Ovary (tissue), 10 donors: ENCODE measurements at places on chromosomes 11 and 22. TPM values are rescaled to one million over a fixed set of nuclear protein-coding genes. Genes with fewer than 3 reads are reported as not detected.

GRCh38 chr22:47021371-47022074 lies 259.1 kb downstream of the TBC1D22A start:
- DNase-seq: no peak

GRCh38 chr11:17012712-17013547 lies 1.3 kb downstream of the PLEKHA7 start:
- DNase-seq: peak; percentile 60

GRCh38 chr22:30392661-30393321 lies 4.0 kb upstream of the SEC14L2 start:
- no peak for DNase-seq

Gene CTSW
- 0.81 TPM for total RNA-seq

- DNase-seq: no peak
These were observed 27.1 kb upstream of the GRK2 start for GRCh38 chr11:67238894-67239782.

DNA sequence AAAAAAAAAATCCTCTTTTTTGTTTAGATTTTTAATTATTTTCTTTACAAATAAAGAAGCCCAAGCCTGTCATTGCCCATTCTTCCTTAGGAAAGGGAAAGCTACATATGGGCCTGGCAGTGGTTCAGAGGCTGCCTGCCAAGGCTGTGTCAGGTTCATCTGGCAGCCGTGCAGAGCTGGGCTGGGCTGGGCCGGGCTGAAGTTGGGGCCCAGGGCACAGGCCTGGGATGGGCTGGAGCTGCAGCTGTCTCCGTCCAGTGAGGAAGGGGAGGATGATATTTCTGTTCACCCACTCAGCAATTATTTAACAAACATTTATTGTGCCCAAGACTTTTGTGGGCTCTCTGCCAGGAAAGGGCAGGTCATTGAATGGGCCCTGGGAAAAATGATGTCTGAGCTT lies 4.6 kb downstream of the PRR5L start:
- peak; percentile 28 for DNase-seq

Gene XPNPEP3
- 14.4 TPM for total RNA-seq

Gene NFAM1
- 1.4 TPM for total RNA-seq

DNA sequence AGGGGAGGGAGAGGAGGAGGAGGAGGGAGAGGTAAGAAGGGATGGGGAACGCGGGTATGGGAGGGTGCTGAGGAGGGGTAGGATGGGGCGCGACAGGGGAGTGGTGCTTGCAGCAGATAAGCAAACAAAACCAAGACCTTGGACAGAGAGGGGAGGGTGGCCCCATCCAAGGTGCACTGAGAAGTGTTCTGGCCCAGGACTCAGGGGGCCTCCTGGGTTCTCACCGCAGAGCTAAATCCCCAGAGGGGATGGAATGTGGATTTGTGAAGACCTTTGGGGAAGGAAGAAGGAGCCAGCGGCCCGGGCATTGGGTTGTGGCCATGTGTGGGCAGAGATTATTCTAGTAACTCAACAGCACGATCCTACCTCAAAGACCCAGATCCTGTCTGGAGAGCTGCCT lies 90.9 kb upstream of the LINC01488 start:
- no peak for DNase-seq

- DNase-seq: no peak
These were observed 19.0 kb downstream of the KCNQ1 start for GRCh38 chr11:2463766-2464277.

DNA sequence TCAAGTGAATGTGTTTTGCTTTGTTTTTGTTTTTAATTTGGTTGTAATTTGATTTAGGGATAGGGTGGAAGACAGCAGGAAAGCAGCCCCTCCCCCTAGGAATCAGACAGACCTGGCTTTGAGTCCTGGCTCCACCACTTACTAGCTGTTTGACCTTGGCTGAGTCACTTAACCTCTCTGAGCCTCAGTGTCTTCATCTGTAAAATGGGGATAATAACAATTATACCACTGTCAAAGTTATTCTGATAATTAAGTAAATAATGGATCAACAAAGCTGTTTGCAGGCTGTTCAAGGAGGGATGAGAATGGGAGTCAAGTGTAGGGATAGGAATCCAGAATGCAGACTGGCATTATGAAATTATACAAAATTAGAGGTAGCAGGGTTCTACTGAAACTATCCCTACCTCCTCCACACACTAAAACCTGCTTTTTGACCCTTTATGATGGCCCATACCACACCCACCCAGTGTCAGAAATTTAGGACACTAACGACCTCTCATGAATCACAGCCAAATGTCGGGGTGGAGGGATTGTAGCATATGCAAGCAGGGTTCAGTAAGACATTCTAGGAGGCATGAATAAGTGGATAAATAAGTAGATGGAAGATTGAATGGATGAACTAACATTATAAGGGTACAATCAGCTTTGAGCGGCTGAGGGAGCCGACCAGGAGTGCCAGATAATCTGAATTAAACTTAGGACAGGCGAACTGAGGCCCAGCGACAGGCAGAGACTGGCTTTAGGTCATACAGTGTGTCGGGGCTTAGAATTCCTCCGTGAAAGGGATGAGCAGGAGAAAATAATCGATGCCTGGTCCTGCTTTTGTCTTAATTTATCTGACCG lies 974 bp downstream of the ANAPC15 start:
- DNase-seq: no peak

Gene GLYATL1
- total RNA-seq: not detected

- no peak for DNase-seq
These were observed 102.8 kb upstream of the HSD17B12 start for GRCh38 chr11:43577566-43578264.

GRCh38 chr11:82867495-82868082 lies 32.6 kb downstream of the PRCP start:
- DNase-seq: peak; percentile 65

Gene MPZL3
- 7.0 TPM for total RNA-seq

Gene ANGPTL5
- 15.5 TPM for total RNA-seq

DNA sequence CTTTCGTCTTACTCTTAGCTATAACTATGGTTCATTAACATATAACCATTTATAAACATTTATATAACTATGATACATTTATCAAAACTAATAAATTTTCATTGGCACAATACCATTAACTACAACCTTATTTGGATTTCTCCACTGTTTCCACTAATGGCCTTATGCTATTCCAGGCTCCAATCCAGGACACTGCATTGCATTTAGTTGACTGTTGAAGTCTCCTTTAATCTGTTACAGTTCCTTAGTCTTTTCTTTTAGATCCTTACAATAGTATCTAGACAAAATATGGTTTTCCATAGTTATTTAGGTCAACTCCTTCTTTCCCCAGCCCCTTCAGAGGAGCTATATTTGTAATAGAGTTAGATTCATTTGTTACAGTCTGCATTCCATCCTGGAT lies 47.2 kb downstream of the CCDC34 start:
- no peak for DNase-seq

DNA sequence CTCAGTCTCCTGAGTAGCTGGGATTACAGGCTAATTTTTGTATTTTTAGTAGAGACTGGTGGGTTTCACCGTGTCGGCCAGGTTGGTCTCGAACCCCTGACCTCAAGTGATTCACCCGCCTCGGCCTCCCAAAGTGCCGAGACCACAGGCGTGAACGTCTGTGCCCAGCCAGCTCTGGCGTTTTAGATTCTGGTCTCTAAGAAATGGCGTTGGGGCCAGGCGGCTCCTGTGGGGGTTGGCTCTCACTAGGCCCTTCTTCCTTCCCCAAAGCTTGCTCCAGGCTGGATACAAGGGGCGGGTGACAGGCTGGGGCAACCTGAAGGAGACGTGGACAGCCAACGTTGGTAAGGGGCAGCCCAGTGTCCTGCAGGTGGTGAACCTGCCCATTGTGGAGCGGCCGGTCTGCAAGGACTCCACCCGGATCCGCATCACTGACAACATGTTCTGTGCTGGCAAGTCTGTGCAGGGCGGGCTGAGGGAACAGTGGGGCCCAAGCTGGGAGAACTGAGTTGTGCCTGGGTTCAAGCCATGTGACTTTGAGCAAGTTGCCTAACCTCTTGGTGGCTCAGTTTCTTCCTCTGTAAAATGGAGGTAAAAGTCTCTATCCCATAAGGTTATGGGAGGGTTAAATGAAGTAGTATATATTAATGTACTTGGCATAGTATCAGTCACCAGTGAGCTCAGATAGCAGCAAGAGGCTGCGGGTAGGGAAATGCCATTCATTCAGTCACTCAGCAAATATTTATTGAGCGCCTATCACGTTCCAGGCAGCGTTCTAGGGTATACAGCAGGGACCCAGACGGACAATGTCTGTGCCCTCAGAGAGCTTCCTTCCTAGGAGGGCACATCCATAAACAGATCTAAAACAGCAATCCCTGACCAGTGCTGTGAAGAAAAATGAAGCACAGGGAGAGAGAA lies 10.4 kb downstream of the F2 start:
- DNase-seq: no peak

Gene NXPE4
- not detected for total RNA-seq

Gene NUP98
- 94.5 TPM for total RNA-seq

- no peak for DNase-seq
These were observed 24.4 kb downstream of the NPTXR start for GRCh38 chr22:38819387-38819940.

DNA sequence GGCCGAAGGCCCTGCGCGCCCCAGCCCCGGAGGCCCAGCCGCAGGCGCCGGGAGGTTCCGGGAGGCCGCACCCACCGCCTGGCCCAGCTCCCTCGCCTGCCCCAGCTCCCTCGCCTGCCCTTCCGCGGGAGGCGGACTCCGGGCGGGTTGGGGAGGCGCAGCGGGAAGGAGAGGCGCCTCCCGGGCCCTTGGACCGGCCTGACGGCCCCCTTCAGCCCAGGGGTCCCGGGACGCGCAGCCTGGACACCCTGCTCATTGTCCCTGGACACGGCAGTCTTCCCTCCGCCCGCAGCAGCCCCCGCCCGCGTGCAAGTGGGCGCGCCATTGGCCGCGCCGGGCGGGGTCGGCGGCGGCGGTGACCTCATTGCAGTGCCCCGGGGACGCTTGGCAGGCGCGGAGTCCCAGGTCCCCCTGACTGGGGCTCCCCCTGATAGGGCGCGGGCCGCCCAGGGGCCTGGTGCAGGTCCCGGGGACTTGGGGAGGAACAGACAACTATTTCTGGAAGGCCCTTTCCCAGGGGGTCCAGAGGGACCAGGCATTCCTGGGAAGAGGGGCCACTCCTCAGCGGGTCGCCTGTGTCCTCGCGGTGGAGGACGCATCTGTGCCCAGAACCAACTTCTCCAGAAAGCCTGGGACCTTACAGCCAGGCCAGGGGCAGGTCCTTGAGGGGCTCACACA lies 501 bp downstream of the CD151 start:
- DNase-seq: peak; percentile 75

GRCh38 chr11:64086258-64087123 lies 50.8 kb downstream of the FLRT1 start:
- peak; percentile 60 for DNase-seq

GRCh38 chr11:33785609-33786008 lies 11.3 kb upstream of the FBXO3 start:
- no peak for DNase-seq

DNA sequence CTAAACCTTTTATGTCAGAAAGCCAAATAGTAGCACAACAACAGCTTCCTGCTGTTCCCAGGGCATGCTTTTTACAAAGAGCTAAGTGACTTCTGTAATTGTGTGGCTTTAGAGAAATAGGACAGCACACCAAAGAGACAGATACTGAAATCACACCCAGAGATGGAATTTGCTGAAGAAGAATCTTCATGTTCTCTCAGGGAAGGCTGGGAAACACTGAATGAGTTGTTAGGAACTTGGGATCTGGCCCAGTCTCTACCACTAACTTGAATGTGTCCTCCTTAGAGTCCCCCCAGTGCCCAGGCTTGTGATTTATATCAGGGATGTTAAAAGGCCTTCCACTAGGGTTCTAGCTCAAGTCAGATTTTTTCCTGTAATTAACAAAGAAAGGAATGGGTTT lies 175.2 kb downstream of the DBX1 start:
- no peak for DNase-seq

Gene CNGA4
- total RNA-seq: 0.92 TPM

Gene SMC1B
- total RNA-seq: not detected

GRCh38 chr22:23233084-23233531 lies 52.8 kb downstream of the BCR start:
- no peak for DNase-seq

DNA sequence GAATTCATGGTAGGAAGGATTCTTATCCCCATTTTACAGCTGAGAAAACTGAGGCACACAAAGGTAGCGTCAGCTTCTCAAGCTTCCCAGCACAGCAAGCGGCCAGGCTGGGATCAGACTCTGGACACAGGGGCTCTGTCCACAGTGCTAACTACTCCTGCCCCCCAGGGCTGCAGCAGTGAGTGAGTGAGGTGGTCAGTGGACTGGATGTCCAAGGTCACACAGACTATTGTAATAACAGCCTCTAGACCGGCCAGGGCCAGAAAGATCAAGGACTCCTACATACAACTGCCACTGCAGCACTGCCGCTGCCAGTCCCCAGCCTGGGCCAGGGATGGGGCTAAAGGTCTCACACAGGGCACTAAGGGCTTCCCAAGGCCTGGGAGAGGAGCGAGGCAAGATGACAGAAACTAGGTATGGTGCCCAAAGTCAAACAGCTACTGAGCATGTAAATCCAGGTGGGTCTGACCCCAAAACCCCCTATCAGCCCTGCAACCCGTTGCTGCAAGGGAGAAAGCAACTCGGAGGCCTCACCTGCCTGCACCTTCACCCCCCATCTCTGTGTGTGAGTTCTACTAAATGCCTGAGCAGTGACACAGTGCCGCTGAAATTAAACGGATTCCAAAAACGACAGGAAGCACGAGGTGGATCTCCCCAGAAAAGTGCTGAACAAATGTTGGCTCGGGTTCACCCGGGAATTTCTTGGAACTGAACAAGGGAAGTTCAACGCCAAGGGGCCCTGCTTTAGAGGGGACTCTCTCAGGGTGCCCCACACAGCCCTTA lies 161.8 kb upstream of the GRK3 start:
- DNase-seq: peak; percentile 47

Gene ISX
- 0.12 TPM for total RNA-seq
